AG10803 (cell line): ENCODE measurements at places on chromosomes 3 and 15.

DNA sequence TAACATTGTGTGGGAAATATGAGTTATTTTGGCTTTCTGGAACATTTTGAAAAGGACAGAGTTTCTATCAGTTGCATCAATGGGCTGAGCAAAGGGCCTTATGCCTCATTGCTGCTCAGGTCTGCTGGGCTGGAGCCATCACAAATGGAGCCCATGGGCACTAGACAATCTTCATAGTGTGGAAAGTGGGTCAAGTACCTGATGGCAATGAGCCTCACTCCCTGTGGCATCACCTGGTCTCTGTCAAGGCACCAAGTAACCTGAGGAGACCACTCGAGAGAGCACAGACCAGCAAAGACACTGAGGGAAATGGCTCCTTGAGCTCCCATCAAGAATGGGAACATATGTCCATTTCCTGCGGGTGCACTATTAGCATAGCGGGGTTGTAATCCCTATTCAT, 96.7 kb upstream of the PPP2R3A start:
- no peak for DNase-seq

- DNase-seq = no peak
Observed at GRCh38 chr3:156620260-156620659, 54.1 kb upstream of the TIPARP start.

DNA sequence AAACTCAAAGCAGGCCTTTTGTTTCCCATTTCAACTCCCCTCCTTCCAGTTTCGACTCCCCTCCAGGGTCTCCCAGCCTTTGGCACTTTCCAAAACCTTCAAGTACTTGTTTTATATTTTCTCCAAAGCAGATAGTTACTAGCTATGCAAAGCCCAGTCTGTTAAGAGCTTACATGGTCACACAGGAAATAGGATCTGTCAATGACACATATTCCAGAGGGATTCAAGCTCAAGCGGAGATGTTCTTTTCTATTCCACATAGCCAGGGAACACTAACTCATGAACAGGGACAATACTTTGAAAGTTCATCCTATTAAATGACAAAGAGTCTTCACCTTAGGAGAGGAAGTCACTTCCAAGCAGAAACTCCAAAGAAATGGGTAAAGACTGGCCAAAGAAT, 18.6 kb downstream of the SUCLG2 start:
- DNase-seq = peak; percentile 24

DNA sequence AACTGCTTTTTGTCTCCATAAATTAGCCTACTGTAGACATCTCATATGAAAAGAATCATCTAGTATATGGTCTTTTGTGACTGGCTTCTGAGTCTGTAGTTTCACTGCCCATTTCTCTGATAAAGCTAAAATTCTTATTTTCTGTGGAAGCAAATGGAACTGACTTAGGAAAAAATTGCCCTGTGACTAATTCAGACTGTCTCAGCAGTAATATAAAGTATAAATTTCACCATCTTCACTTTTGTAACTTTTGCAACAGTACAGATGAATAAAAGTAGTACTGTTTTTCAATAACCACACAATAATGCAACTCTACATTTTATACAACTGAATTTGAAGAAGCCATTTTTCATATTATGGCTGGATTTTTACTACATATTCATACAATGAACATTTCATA, 104.1 kb downstream of the TBC1D5 start:
- DNase-seq = peak; percentile 58

- DNase-seq = no peak
Observed at GRCh38 chr3:29668728-29669127, 387.9 kb downstream of the RBMS3 start.

- DNase-seq = no peak
Observed at GRCh38 chr3:107769882-107770281, 247.1 kb downstream of the BBX start.

DNA sequence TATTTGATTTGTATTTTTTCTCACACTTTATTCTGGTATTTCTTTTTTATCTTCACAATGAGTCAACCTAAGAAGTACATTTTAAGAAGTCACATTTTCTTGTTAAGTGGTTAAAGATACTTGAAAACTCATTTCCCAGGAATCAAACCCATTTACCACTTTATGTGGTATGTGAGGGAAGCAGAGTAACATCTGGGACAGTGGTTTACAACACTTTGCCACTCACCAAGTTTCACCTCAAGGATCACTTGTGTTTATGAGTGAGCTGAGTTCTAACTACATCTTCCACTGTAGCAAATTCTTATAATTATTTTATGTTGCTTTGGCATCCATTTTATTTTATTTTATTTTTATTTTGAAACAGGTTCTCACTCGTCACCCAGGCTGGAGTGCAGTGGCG, 53.8 kb downstream of the IGSF11 start:
- DNase-seq = no peak

DNA sequence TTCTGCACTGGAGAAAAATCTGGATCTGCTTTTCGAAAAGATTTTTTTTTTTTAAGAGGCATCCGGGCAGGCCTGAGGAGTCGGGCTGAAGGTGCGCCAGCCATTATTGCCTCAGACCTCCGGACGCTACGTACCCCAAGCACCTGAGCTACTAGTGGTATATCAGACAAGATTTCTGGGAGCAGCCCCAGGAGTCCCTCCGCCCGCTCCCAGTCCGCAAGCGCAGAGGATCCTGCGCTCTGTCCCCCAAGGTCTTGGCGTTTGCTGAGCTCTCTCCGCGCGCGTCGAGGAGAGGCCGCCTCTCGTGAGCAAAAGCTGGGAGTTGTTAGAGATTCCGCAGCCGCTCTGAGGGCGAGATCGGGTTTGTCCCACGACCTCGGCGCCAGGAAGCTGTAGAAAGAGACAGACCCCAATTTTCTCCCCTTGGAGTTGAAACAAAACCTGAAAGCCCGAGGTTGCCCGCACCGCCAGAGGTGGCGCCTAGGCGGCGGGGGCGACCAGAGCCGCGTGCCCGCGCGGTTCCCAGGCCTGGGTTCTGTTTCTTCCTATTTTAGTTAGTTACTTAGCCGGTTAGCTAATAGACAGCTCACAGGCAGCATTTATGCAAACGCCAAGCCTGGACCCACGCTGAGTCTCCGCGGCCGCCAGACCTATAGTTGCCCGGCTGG, 72.5 kb upstream of the POLG start:
- no peak for DNase-seq

DNA sequence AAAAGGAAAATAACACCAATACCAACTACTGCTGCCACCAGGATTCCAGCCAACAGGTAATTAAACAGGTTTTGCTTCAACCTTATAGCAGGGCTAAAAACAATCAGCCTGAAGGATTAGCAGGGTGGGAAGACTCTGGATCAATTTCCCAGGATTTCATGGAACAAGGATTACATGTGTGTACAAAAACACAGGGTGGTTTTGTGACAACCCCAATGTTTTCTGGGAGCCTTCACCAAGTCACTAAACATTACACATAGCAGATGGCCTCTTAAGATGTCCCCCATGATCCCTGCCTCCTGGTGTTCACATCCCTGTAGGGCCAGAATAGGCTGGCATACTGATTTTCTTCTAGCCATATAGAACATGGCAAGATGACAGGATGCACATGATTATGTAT, 42.8 kb upstream of the ARHGEF3 start:
- DNase-seq = no peak

DNA sequence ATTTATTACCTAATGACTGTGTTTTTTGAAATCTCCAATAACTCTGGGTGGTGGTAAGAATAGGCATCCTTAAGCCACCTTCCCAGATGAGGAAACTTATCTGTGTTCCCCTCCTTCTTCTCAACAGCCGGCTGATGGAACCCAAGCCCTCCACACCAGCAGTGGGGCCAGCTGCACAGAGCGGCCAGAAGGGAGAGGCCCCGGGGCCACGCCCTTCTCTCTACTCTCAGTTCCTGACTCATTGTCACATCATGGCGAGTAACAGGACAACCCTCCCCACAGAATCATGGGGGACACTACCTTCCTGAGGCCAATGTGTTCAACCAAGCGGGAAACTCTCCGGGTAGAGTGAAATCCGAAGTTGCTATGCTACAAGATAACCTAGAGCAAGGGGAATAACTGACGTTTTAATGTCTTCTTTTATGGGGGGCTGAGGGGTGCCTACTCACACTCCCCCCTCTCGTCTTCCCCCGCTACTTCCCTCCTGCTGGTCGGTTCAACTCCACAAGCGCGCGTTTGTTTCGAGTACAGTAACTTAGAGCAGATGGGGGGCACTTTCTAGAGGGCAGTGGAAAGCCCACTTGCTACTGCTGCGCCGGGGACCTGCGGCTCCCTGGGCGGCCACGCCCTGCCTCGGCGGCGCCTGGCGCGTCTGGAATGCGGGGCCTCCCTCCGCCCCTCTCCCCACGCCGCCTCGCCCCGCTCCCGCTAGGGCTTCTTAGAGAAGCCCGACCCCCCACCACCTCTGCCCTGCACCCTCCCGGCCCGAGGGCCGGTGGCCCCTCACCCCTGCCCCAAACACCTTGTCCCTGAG, 621 bp downstream of the ANXA2 start:
- peak; percentile 82 for DNase-seq
